ENCODE measurements at places on chromosomes 11 and 22.
A peak's percentile ranks its signal among the peaks of the same experiment; 100 is the strongest.

DNA sequence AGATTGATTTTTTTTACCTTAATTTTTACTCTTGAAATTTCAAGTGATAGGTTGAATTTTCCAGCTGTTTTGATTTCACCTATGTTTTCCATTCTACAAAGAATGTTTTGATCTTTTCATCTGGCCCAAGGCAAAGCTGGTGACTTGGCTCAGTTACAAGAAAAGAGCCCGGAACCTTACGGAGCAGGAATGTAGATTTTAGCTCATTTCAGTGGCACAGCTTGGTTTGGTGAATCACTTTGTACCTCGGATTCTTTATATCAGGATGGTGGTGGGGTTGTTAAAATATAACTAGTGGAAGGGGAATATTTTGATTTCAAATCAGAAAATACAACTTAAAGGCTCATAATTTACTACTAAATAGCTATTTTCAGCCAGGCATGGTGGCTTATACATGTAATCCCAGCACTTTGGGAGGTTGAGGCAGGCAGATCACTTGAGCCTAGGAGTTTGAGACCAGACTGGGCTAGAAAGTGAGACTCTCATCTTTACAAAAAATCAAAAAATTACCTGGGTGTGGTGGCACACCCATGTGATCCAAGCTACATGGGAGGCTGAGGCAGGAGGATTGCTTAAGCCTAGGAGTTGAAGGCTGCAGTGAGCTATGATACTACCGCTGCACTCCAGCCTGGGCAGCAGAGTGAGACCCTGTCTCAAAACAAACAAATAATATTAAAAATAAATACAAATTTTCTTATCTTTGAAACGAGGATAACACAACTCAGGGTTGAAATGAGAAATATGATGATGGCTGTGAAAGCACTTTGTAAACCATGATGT is 9.4 kb upstream of the GRIK4 start:
- no peak for DNase-seq

DNA sequence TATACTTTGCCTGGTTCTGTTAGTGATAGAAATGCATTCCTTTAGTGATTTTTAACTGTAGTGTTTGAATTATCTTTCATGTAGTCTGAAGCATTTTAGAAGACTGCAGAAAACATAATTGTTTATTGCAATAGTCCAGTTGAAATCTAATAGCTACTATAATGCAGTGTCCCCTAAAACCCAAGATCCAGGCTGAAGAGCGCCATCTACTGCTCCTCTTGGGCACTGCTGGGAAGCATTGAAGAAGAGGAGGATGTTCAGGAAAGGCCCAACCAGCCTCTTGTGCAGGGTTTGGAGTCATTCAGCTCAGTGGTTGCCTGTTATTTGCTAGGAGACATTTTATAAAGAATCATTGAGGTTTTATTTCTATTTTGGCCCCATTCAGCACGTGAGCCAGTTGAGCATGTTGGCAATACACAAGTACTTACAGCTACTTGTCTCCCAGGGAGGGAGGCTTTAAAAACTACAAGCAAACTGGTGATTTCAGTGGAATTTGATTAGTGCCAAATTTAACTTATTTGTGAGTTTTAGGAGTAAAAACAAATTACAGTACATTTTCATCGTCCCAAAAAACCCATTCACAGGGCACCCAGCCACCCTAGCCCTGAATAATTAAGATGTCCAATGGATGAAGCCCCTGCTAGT is 74.9 kb upstream of the HORMAD2 start:
- peak; percentile 83 for DNase-seq

GRCh38 chr11:9852465-9852864 is 188.6 kb downstream of the SWAP70 start:
- no peak for DNase-seq

DNA sequence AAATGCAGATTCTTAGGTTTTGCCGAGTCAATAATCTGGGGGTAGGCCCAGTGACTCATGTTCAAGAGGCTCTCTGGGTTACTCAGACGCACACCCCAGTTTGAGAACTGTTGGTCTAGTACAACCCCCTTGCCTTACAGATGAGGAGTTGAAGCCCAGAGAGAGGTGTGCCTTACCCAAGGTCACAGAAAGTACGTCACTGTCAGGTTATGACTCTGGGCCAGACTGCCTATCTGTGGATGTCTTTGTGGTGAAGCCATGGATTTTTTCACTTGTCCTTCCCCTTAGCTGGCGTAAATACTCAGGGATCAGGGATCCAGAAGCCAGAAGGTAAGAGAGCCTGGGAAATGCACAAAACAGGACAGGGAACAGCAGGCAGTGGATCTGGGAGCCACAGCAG is 25.2 kb upstream of the NECTIN1 start:
- no peak for DNase-seq

DNA sequence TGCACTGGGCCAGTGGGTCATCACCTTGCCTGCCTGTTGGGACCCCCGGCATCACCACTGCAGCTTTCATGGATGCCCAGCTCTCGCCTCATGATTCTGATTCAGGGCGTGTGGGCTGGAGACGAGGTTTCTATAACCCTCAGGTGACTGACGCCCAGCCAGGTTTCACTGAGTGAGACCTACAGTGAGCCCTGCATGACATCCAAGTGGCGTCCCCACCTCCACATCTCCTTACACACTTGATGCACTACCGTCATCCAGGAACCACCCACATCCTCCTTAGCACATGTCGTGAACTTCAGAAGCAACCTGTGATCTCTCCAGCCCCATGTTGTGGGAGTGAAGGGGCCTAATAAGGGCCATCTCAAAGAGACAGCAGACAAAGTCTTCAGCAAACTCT is 257.5 kb downstream of the CTTN start:
- no peak for DNase-seq

DNA sequence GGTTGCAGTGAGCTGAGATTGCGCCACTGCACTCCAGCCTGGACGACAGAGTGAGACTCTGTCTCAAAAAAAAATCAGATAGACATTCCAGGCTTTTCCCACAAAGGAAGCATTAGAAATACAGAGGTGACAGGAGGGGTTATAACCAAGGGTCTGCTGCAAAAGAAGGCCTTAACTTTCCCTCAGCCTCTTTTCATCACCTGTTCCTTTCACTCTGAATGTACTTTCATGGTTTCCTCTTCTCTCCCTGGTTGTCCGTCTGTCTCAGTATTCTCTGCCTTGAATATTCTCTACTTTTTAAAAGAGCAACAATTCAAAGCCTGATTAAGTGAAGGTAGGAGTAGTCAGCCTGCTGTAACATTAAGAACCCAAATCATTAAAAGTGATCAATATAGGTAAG is 50.2 kb downstream of the CELF1 start:
- no peak for DNase-seq

DNA sequence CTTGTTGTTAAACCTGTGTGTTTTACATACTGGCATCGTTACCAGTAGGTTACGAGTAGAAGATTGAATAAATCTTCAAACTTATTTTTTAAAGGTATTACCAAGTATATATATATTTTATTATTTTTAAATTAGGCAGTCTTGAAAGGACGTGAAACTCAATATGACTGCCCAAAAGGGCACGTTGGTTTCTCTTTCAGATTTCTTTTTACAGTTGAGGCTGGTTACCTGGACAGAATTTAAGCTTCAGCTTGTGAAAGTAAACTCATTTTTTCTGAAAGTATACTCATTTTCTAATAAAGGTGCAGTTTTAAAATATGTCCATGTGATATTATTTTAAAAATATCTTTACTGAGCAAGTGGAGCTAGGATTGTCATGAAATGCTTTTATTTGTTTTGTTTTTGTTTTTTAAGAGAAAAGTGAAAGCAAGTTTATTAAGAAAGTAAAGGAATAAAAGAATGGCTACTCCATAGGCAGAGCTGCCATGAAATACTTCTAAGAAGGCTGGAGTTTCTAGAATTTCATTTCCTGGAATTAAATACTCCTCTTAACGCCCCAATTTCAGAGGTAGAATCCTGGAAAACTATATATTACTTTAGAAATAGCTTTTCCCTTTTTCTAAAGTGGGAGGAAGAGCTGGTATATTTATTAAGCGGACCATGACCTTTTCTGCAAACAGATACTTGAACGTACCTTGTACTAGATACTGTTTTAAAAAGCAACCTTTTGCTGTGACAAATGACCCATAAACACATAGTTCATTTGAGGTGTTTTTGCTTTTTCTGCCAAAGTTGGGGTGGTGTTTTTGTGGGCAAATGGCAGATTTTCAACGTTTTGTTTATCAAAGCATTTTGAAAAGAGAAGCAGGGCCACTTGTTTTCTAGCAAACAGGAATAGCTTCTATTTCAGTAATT is 1.9 kb downstream of the FBXO7 start:
- no peak for DNase-seq

- peak; percentile 81 for DNase-seq
These were observed 12.3 kb downstream of the TANGO2 start for GRCh38 chr22:20033045-20033706.

- DNase-seq = no peak
These were observed 50.7 kb upstream of the RAPSN start for GRCh38 chr11:47499614-47500013.

GRCh38 chr11:111698852-111699559 is 67.2 kb downstream of the PPP2R1B start:
- DNase-seq = no peak

GRCh38 chr11:103354656-103355055 is 245.4 kb downstream of the DYNC2H1 start:
- no peak for DNase-seq

DNA sequence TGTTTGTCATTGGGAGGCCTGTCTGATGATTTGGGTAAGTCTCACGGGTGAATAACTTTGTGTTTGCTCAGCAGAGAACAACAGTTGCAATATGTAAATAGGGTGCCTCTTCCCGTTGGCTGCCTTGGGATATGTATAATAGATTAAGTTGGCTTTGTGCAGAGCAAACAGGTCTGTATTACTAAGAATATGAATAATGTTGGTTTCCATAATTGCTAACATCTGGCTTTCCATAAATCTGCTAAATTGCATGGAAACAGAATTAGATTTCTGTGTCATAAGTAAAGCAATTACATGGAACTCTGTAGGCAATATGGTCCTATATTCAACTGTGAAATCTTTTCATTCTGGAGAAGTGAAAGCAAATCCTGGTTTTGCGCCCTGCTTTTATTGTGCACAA is 636.0 kb upstream of the ANO5 start:
- DNase-seq = no peak

DNA sequence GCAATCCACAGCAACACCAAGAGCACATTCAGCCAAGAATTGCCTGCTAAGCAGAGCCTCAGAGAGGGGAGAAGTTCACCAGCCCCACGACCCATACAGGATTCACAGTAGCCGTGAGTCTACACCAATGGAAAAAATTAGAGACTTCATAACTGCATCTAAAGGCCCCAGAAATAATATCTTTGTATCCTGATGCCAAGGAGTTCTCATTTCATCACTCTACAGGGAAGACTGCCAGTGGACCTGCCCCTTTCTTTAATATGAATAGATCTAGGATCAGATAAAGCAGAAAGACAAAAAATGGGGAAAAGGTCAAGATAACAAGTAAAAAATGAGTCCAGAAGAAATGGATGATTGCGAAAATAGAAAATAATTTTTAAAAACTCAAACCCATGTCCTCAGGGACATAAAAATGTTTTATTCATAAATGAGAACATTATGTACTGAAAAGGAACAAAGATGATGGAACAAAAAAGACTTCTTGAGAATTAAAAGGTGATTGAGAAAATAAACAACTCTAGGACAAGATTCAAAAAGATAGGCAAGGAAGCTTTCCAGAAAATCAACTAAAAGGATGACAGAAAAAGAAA is 9.5 kb downstream of the APOL3 start:
- no peak for DNase-seq

DNA sequence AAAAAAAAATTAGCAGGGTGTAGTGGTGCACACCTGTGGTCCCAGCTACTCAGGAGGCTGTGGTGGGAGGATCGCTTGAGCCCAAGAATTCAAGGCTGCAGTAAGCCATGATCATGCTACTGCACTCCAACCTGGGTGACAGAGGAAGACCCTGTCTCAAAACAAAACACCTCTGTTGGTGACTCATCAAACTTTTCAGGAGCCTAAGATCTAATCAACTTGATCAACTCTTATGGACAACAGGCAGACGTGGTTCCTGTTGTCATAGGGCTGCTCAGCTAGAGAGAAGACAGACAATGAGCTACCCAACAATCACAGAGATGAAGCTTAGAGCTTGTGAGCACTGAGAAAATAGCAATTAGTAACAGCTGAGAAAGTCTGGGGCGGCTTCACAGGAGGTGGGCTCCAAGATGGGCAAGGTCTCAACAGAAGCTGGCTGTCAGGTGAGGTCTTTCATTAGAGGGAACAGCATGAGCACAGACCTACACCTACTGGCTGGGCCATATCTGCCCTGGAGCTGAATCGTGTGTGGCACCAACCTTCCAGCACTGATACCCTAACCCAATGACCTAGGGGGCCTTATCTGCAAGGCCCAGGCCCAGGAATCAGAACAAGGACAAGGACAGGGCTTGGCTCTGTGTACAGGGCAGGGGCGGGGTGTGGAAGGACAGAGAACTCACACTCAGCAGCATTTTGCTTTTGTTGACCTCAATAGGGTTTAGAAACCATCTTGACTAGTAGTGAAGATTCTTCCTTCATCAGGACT is 7.2 kb upstream of the UCP3 start:
- DNase-seq = no peak

DNA sequence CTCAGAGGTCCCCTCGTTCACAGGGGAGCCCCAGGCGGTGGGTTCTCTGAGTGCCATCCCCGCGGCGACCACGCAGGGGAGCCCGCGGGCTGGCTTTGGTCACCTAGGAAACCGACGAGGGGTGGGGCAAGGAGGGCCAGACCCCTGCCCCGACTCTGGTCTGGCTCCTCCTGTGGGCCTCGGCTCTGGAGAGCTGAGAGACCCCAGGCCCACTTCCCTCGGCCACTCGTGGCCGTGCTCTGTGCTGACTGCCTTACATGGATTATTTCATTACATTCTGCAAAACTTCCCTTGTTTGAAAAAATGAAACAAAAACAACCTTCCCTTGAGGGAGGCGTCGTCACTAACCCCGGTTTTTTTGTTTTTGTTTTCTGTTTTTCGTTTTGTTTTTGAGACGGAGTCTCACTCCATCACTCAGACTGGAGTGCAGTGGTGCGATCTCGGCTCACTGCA is 15.1 kb upstream of the CYTH4 start:
- peak; percentile 20 for DNase-seq

GRCh38 chr11:121534131-121535093 is 81.6 kb upstream of the SORL1-AS1 start:
- DNase-seq = no peak

DNA sequence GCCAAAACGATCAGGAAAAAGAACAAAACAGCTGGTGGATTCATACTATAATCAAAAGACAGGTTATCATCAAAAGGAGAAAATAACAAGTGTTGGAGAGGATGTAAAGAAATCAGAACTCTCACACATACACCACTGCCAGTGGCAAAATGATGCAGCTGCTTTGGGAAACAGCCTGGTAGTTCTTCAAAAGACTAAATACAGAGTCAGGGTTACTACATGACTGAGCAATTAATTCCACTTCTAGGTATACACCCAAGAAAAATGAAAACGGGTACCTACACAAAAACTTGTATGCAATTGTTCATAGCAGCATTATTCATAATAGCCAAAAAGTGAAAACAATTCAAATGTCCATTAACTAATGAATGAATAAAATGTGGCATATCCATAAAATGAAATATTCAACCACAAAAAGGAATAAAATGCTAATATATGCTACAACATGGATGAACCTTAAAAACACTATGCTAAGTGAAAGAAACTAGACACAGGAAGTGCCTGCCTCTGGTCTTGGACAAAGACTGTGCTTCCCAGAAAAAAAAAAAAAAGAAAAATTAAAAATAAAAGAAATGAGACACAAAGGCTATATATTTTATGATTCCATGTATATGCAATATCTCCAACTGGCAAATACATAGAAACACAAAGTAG is 8.3 kb downstream of the UEVLD start:
- no peak for DNase-seq

- DNase-seq = no peak
These were observed 12.8 kb downstream of the GATD1 start for GRCh38 chr11:764322-765024.
